Smooth muscle cell of the brain vasculature (primary cell): ENCODE measurements at places on chromosomes 2 and 18.

DNA sequence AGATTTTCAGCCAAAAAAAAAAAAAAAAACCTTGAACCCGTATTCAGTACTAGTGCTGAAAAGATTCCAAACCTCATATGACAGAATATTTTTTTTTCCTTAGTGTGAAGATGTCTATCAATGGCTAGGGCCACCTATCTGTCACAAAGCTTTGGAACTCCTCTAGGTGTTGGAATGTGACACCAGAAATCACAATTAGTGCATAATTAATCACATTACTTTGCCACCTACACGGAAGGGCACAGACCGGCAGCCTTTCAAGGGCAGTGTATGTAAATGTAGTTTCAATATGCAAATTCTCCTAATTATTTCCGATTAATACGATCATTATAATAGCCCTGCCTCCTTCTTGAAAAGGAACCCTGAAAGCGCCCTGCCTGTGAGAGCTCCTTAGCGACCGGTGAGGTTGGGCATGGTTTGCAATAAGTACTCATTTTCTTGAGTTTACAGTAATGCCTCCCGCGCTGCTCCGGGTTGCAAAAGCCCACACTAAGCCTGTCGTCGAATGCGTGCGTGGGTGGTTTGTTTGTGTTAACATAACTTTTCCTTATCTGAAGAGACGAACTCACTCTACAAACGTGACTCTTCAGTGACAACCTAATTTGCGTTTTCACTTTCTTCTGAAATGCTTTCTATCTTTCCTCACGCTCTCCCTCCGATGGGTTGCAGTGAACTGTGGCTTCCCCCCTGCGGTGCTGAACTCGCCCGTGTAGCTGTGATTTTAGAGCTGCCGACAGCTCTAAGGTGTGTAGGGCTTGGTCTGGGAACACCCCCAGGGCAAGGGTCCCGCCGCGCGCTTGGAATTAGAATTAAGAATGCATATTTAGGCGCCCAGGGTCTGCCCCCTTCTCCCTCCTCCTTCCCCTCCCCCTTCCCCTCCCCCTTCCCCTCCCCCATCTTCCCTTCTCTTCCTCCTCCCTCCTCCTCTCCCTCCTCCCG lies 765 bp upstream of the ID2 start:
- no peak for DNase-seq

DNA sequence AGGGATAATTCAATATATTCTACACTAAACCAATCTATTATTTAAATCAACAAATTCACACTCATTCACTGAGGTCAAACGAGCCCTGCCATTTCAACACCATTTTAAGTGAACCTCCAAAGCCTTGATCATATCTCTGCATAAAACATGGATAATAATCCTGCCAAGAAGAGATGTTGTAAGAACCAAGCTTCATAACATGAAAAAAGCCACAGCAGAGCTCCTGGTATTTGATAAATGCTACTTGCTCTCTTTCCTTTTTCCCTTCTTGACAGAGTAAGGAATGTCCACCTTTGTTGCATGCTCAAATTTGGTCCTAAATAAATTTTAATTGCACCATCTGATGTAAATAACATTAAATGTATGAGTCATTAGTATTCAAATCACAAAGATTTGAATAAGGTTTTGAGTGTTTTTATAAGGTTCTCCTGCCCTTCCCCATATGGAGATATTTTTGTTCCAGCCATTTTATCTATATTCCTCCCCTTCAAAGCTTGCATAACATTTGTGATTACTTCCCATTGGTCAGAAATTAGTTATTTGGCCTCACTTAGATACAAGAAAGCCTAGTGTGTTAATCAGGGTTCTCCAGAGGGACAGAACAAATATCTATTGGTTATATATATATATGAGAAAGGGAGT lies 318.8 kb downstream of the RND3 start:
- DNase-seq = no peak

GRCh38 chr2:186036862-186037449 lies 298.4 kb downstream of the FSIP2 start:
- no peak for DNase-seq

DNA sequence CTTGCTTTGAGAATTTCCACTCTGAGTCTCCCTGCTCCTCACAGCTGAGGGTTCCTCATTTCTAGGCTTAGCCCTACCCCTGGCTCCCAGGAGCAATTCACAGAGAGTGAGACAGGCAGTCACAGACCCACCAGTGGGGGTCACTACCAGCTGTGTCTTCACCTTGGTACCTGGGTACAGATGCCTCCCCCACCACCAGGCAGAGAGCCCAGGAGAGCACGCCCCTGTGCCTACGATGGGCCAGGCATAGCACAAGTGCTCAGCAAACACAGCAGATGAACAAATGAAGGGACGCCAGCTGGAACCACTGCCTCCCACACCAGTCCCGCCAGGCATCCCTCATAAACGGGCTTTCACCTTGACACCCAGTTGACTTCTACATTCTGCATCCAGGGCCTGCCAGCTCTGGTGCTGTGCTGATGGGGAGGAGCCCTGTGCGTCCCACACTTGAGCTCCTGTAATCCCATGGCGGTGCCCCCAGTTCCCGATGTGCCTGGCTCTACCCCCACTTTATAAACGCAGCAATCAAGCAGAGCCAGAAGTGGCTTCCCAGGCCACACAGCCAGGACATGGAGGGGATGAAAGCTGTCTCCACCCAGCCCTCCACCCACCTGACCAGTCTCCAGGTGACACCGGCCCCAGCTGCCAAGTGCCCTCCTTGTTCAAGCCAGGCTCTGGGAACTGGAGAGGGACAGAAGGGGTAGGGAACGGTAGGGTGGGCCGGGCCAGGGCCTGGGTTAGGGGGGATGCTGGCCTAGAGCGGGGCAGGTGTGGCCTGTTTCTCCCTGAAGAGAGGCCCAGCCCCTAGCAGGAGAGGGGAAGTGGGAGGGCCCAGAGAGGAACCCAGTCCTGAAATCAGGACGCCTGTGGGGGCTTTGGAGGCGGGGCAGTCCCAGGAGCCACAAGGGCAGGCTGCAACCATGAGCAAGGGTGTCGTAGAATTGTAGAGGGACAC lies 42.5 kb downstream of the SCTR start:
- DNase-seq = no peak

GRCh38 chr2:163647300-163647699 lies 88.5 kb downstream of the FIGN start:
- no peak for DNase-seq

- DNase-seq = no peak
Observed at GRCh38 chr2:217837530-217837929, 165.3 kb downstream of the TNS1 start.

GRCh38 chr2:230411570-230412370 lies 4.2 kb upstream of the SP100 start:
- DNase-seq = no peak

GRCh38 chr2:94875064-94875819 lies 4.0 kb downstream of the TEKT4 start:
- no peak for DNase-seq

DNA sequence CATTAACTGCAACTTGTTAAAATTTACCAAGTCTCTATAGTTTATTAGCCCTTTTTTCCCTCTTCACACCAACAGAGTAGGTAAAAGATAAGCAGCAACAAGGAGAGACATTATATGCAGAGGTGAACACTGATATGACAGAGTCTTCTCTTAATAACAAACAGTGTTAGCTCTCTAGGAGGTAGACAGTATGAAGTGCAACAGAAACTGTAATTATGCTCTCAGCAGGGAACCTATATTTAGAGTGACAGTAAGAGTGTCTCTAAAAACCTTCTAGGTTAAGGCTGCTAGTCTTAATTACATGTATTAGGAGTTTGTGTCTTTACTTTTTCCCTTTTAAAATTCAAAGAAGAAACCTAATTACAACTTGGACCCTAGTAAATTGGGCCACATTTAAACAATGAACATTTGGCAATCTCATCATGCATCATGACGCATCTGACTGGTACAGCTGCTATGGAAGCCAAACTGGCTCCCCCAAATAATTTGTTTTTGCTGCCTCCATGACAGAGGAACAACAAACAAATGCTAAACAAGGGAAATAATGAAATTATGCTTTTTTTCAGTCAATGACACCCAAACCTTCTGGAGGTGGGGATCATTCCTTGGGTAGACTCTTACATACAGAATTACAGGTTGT lies 69.9 kb upstream of the MMADHC start:
- DNase-seq = no peak

GRCh38 chr2:55418072-55418471 lies 1.6 kb downstream of the CCDC88A start:
- DNase-seq = no peak

DNA sequence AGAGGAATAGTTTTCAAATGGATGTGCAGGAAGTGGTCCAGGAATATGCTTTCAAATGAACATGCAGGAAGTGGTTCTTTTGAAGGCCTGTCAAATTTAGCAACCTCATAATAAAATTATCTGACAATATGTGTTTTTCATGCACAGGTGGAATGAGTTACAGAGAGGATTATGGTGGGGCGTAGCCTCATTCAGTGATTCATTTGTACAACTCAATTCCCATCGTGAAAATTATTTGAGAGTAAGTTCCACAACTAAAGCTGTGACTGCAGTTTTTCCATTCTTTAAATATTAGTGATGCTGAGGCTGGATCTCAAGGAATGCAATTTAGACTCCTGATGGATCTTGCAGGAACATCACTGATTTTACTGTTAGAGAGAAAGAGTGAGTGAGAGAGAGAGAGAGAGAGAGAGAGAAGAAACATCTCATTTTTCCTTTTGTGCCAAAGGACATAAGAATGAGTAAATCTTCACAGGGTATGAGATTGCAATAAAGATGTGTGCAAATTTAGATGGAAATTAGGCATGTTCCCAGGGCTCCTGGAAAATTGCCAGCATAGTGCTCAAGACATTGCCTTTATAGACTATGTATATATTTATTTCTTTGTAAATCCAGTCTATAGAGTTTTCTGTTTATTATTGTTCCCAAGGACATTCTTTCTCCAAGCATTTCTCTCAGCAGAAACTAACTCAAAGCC lies 394.9 kb upstream of the ZEB2 start:
- DNase-seq = no peak

- no peak for DNase-seq
Observed at GRCh38 chr2:56615760-56616159, 432.0 kb downstream of the CCDC85A start.

DNA sequence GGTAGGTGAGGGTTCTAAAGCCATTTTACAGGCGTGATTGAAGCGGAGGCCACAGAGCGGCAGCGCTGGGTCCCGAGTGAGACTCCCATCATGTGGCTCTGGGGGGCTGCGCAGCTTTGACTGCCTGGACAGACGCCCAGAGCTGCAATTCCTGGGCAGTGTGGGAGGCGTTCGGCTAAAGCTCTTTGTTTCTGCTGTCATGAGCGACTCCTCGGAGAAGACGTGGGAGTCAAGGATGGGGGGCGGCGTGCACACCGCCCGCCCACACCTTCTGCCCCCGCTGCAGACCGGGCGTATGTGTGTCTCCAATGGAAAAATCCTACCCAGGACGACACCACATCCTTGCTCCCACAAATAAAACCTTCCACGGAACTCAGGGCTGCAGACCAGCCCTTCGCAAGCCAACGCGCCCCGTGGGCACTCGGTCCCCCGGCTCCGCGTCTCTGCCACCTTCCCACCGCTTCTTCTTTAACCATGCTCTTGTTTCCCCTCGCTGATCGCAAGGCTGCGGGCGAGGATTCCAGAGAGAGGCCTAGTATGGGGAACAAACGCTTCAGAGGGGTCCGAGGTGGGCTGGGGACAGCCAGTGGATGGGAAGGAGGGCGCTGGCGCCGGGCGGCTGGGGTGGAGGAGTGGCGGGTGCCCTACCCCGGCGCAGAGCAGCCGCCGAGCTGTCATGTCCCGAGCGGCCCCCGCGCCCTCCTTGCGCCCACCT lies 680 bp upstream of the LBH start:
- no peak for DNase-seq

DNA sequence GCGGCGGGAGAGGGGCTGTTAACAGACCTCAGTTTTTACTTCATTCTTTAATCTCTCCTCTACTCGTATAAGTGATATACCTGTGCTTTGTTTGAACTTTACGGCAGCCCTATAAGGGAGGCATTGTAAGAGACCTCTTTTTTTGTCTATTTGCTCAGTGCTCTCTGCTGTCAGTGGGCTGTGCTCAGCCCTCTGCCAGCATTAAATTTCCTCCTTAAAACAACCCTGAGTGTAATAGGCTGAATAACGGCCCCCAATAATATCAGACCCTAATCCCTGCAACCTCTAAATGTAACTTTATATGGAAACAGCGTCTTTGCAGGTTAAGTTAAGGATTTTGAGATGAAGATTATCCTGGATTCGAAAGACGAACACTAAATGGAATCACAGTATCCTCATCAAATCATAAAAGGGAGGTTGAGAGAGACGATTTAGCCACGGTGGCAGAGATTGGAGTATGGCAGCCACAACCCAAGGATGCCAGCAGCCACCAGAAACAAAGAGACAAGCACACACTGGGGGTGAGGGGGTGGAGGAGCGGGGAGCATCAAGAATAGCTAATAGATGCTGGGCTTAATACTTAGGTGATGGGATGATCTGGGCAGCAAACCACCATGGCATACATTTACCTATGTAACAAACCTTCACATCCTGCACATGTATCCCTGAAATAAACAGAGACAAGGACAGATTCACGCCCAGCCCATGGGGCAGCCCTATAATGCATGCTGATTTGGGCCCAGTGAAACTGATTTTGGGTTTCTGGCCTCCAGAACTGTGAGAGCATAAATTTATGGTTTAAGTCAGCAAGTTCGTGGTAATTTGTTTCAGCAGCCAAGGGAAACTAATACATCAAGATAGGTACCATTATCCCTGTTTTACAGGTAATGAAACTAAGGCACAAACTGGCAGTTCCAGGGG lies 894 bp upstream of the FARSB start:
- DNase-seq = no peak

DNA sequence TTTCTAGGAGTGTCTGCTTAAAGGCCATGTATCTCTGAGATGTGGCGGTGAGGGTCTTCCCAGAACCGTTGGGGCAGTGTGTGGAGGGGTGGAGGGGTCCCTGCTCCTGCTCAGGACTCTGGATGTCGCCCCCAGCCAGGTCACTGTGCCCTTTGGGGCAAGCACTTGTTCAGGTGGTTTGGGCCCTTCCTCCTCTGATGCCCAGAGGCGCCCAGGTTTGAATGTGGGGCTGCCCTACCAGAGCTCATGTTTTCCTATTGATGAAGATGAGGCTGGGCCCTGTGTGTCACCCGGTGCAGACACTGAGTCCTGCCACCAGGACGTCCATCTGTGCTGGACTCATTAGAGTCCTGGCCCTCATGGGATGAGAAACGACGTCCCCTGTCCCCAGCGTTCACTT lies 14.3 kb upstream of the PER2 start:
- no peak for DNase-seq

DNA sequence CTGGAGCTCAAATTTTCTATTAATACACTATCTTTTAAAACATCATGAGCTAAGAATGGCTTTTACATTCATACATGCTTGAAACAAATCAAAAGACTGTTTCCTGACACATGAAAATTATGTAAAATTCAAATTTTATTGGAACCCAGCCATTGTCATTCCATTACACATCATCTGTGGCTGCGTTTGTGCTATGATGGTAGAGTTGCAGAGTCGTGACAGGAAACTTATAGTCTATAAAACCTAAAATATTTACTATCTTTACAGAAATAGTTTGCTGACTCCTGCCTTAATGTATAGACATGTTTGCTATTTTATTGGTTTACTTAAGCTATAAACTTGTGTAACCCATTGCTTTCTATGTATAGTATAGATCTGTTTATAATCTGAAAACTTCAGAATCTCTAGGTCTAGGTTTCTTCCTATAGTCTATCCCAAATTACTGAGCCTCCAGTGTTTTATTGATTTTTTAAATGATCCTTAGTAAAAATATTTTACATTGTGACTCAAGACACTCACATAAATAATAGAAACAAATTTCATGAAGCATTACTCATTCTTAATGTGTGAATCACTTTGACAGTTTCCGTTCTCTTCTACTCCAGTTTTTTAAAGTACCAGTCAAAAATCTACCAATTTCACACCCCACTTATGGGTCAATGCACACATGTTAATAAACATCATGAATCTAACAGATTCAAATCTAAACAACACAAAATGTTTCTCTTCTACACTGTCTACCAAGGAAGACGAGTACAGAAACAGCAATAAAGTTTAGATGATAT lies 26.4 kb upstream of the MRPL19 start:
- no peak for DNase-seq
